ENCODE measurements at places on chromosomes 7 and 10.

GRCh38 chr10:125084191-125084613, 76.2 kb downstream of the CTBP2 start:
- no peak for DNase-seq

- no peak for DNase-seq
Measured at GRCh38 chr7:130649004-130649790, 19.4 kb downstream of the COPG2 start.

- no peak for DNase-seq
Measured at GRCh38 chr7:131681961-131682360, 125.5 kb upstream of the PODXL start.

DNA sequence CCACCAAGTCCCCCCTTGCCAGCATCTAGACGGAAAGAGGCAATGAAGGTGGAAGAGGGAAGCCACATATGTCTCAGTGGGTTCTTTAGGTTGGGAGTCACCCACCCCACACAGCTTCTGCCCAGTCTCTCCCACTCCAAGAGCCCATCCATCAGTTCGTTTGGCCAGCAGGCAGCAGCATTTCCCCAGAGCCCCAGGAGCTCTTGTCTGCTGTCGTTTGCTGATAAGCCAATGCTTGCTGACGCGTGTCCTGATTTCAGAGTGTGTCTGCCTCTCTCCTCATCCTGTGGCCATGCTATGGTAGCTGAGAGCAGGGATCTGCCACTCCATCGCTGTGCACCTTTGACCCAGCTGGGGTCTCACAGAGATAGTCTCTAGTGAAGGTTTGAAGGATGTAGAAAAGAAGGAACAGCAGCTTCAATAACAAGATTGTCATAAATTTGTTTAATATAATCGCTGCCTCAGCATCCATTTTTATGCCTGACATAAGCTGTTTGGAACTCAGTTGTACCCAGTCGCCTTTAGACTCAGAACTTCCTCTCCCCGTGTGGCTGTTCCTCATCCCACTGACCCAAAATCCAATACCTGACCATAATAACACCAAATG, 39.4 kb upstream of the GDF10 start:
- DNase-seq, result no peak

DNA sequence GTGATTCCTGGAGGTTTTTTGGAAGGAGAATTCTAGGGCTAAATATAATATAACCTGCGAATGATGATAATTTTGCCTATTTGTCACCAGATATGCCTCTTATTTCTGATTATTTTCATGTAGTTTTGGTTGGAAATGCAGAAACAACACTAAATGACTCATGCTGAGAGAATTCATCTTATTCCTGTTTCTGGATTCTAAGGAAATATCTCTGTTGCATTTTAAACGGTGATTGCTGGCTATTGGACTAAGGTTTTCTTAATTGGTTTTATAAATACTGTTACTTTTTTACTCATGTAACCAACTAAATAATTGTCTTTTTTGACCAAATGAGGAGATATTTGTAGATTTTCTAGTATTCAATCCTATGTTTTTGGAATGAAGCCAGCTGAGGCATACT, 204.9 kb upstream of the NPSR1 start:
- no peak for DNase-seq

DNA sequence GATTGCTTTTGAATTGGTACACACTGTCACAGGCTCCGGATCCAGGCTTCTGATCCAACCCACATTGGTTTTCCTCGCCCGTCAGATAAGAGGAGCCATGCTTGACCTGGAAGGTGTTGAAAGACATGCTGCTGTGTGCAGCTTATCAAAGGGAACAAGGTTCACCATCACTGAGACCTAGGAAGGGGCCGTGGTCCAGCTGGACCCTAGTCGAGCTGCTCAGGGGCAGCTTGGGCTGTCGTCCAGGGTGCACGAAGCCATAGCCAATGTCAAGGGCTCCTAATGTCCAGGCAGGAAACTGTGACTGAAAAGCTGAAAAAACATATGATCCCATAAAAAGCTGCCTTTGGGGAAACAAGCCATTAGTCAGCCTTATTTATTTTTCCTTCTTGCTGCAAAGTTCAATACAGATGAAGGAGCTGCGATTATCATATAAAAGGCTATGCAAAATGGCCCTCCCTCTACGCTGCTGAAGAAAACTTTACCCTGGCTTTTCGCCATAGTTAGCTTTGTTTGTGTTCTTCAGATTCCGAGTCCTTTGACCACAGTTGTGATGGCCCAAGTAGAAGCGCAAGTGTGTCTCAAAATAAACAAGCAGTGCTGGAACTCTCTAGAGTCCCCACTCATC, 118.0 kb downstream of the CREB5 start:
- DNase-seq, result no peak

- DNase-seq, result peak; percentile 25
Measured at GRCh38 chr7:44072364-44073231, 7.2 kb upstream of the PGAM2 start.

DNA sequence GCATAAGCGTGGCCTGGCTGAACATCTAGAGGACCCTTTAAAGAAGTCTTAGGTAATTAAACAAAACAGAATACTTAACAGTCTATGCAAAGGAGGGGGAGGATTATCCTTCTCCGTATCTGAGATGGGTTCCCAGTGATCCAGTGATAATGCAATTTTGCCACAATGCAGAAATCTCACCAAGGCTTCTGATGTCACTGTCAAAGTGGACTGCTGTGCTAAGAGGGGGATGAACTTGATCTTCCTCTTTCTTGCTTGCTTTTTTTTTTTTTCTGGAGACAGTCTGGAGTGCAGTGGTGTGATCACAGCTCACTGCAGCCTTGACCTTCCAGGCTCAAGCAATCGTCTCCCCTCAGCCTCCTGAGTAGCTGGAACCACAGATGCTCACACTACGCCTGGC, 30.8 kb downstream of the GATA3 start:
- DNase-seq, result no peak

DNA sequence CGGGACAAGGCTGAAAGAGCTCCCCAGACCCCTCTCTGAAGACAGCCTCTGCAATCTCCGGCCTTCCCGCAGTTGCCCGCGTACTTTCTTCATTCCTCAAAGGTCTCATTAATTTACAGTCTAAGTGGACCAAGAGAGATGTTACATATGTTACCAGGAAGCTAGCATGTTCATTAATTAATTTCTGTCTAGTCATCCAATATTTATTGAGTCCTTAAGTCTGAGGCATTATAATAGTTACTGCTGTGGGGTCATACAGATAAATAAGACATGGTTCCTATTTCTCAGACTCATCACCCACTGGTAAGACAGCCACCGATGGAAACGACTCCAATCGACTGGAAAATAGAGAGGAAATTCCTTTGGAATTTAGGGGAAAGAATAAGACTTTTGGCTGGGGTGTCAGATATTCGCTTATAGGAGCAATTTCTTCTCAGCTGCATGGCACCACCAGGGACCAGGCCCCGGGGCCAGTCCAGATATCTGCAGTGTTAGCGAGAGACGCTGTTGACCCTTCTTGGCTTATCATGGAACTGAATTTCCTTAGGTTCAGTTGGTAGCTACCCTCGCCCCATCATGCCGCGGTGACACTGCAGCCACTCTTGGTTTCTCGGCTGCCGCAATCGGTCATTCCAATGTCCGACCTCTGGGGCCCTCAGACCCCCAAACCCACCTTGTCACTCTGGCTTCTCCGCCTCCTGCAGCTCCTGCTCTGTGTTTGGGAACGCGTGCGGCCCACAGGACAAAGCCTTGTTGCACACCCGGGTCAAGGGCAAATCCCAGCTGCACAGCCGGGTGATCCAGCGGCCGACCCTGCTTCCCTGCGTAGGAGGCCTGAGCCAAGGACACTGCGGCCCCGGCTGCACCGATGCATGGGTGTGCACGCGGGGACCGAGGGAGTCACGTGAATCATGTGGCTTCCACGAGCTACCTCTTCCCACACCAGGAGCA, 383.2 kb downstream of the DNAJB6 start:
- DNase-seq, result no peak

GRCh38 chr10:6563075-6563474, 17.0 kb downstream of the PRKCQ start:
- peak; percentile 58 for DNase-seq

DNA sequence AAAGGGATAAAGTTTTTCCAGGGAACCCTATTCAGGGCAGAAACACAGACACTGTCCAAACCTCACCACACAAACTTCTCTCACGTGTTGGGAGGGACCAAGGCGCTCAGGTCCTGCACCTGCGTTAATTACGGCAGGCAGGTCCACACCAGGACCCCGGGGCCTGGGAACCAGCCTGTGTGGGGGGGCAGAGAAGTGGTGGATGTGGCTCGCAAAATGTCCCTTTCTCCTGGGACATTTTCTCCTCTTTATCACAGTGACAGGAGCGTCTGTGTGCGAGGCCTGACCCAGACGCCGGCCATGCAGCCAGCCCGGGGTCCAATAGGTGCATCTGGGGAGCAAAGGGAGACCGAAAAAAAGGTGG, 73.4 kb upstream of the ZNF722 start:
- no peak for DNase-seq

GRCh38 chr7:40717242-40717641, 582.4 kb downstream of the SUGCT start:
- DNase-seq, result no peak

DNA sequence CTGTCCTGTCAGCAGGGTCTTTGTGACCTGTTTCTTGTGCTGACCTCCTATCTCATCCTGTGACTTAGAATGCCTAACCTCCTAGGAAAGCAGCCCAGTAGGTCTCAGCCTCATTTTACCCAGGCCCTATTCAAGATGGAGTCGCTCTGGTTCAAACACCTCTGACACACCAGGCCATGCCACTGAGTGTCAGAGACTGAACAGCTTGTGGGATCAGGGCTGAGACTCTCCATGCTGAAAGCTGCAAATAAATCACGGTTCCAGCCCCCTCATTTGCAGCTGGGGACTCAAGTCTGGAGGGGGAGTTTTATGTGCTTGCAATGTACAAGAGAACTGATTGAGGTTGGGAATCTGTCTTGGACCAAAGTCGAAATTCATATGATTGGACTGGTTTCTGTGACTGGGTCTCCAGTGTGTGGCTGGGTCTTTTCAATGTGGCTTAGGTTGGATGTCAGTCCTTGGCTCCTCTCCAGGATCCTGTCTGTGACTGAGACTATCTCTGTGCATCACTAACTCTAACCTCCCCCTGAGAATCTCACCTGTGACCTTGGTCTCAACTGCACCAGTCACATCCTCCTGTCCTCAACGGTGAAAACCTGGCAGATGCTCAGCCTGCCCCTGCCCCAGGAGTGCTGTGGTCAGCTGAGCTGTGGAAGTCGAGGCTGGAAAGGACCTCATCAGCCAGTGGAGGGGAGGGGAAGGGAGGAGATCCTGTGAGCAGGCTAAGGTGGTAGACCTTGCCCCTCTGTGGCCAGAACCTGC, 11.7 kb downstream of the PRF1 start:
- DNase-seq, result no peak

GRCh38 chr10:5442065-5442989, 30.0 kb downstream of the NET1 start:
- DNase-seq, result no peak

DNA sequence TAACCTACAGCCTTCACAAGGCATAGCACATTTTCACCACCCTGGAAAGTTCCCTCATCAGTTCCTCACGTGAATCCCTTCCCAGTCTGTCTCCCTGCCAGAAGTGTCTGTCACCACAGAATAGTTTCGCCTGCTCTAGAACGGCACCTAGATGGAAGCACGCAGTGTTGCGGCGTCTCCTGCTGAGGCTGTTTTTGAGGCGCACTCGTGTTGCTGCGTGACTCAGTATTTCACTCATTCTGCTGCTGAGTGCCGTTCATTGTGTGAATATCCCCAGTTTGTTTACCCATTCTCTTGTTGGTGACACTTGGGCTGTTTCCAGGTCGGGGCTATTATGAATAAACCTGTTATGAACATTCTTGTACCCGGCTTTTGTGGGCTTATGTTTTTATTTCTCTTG, 12.8 kb downstream of the NOS3 start:
- no peak for DNase-seq

GRCh38 chr10:11036424-11037011, 18.8 kb downstream of the CELF2 start:
- no peak for DNase-seq

GRCh38 chr7:27434756-27435400, 192.3 kb downstream of the EVX1 start:
- DNase-seq, result no peak

- no peak for DNase-seq
Measured at GRCh38 chr7:128886391-128887168, 23.9 kb downstream of the ATP6V1F start.

GRCh38 chr10:43872644-43873043, 224.0 kb upstream of the ZNF32 start:
- DNase-seq, result no peak

- DNase-seq, result no peak
Measured at GRCh38 chr7:72539702-72540101, 127.6 kb upstream of the CALN1 start.

DNA sequence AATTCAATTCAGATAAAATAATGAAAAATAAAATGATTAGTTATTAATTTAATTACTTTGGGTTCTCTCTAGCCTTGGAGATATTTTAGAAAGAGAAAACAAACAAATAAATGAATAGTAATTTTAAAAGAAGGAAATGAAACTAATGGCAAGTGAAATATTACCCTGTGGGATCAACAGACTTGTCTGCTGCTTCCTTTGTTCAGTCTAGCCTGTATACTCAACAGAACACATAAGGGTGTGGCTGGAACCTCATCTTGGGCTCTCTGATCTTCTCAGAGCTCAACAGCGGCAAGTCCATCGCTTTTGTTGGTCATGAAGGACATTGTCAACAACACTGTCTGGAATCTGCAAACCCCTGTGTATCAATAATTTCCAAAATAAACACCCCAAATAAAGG, 904.9 kb downstream of the IPMK start:
- DNase-seq, result no peak

DNA sequence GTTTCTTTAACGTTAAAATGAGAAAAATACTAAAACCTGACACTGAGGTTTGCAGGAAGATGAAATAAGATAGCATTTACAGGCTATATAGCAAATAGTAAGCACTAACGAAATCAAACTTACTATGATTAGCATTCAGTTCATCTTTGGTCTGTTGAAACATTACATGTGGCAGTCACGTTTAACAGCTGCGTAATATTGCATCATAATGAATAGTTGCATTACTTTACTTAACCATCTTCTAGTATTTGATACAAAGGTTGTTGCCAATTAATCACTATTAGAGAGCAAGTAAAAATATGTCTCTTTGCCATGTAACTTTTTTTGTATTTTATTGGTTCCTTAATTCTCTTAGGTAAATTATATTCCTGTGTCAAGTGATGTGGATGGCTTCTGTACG, 131.8 kb upstream of the GHITM start:
- DNase-seq, result no peak

DNA sequence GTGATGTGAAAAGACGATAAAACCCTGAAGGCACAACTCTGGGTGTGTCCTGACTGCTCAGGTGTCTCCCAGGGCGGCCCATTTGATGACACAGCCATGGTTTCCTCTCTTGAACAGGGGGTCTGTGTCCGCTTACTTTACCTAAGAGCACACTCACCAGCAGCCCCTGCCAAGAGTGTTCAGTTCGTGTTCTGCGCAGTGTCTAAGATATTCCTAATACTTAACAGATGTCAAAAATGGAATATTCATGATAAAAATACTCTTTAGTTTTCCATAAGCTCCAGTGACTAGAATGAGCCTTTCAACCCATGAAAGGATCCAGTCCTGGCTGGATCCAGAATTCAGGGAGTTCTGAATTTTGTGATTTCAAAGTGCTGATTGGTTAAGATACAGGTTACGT, 492.4 kb downstream of the TNS3 start:
- no peak for DNase-seq

GRCh38 chr7:156545979-156546378, 94.6 kb upstream of the RNF32 start:
- no peak for DNase-seq

- no peak for DNase-seq
Measured at GRCh38 chr7:69739931-69740431, 141.7 kb downstream of the AUTS2 start.
